ENCODE measurements at places on chromosomes 6 and 20. TPM values are rescaled to one million over a fixed set of nuclear protein-coding genes. Genes with fewer than 3 reads are reported as not detected.

Gene PSORS1C2
- total RNA-seq: 0.49 TPM

Gene RAE1
- total RNA-seq: 28.3 TPM

Gene NOX3
- total RNA-seq: not detected

- DNase-seq: peak; percentile 39
- H3K27ac ChIP-seq: no peak overlapping the region
- peaks cover 3% of the 10 kb centered on the region for H3K4me1 ChIP-seq
- H3K27me3 ChIP-seq: peaks cover 4% of the 10 kb centered on the region
- no peak overlapping the region for H3K4me3 ChIP-seq
Observed at GRCh38 chr20:32894026-32894483, 35.3 kb downstream of the EFCAB8 start.

DNA sequence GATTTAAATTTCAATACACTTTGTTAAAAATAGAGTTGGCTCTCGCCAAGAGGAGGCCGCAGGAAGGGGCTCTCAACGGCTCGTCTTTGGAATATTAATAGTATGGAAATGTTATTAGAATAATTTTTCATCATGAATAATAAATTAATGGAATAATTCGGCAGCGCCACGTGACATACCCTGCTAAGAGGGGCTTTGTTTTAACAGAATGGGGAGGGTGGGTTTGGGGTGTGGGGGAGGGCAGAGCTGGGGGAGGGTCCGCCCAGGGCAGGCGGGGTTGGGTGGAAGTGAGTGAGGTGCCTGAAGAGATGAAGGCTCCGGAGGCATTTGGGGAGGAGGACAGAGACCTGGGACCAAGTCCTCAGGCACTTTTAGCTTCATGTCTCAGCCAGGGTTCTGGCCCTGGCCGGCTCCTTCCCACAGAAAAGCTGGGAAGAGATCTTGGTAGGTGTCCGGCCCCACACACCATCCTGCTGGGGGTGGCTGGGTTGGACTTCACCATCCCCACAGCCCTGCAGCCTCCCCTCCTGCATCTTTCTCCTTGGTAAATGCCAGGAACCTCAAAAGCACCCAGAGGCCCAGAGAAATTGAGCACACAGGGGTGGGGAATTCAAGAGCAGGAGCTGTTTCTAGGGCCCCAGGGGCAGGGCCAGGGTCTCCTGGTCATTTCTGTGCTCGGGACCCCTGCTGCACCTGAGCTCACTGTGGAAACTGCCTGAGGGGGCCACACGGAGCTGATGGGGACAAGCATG, 93.6 kb upstream of the BHLHE23 start:
- H3K27ac ChIP-seq: no peak overlapping the region
- H3K27me3 ChIP-seq: peaks cover 7% of the 10 kb centered on the region
- DNase-seq: peak; percentile 13

- H3K36me3 ChIP-seq: no peaks in the 10 kb centered on the region
- peaks cover 4% of the 10 kb centered on the region for H3K27me3 ChIP-seq
- H3K27ac ChIP-seq: no peak overlapping the region
- no peak overlapping the region for H3K4me3 ChIP-seq
- no peaks in the 10 kb centered on the region for H3K4me1 ChIP-seq
Observed at GRCh38 chr6:32945108-32945760, 4.4 kb upstream of the HLA-DMB start.

DNA sequence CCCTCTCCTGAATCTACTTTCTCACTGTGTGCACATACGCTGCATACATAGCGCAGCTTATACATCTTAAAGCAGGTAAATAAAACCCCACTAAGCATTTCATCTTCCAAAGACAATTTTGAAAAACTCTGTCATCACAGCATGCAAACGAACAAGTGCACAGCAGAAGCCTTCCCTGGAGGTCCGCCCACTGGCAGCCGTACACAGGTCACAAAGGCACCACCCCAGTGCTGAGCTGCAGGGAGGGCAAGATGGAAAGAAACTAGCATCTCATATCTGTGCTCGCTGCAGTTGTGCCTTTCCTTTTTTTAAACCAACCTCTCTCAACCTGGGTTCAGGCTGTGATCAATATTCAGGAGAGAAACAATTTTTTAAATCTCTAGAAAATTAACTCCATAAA, 73.3 kb downstream of the HUS1B start:
- peak overlapping the region; percentile 17 for H3K4me3 ChIP-seq
- H3K4me1 ChIP-seq: peaks cover 11% of the 10 kb centered on the region
- no peaks in the 10 kb centered on the region for H3K27me3 ChIP-seq
- H3K27ac ChIP-seq: peak overlapping the region; percentile 21
- DNase-seq: peak; percentile 57

DNA sequence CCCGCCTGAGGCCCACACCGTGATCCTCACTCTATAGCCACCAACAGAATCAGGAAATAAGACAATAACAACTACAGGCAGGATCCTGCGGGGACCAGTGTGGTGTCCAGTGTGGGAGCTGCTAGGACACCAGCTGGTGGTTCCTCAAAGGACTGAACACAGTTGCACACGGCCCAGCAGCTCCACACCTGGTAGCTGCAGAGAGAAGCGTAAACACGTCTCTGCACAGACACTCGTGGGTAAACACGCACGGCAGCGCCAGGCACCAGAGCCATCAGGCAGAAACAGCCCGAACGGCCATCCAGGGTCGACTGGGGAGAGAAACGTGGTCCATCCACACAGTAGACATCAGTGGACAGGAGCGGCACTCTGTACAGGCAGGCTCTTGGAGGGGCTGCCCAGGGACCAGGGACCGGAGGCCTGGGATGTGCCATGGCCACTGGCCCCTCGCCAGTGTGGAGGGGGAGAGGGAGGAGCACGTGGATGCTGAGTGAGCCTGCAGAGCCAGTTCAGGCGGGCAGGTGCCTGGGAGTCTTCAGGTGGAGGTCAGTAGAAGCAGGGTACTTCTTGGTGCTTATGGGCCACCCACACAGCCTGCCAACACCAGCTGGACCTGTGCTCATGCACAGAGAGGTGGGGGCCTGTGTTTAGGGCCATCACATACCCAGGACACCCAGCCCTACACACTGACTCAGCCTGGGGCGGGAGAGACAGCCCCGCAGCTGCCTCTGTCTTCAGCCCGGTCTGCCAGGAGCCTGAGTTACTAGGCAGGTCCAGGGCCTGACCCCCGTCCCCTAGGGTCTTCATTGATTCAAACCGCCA, 7.4 kb upstream of the LAMA5 start:
- no peak for DNase-seq
- peak overlapping the region; percentile 60 for H3K27ac ChIP-seq
- peaks cover 4% of the 10 kb centered on the region for H3K36me3 ChIP-seq
- no peak overlapping the region for H3K4me3 ChIP-seq
- peaks cover 19% of the 10 kb centered on the region for H3K4me1 ChIP-seq

DNA sequence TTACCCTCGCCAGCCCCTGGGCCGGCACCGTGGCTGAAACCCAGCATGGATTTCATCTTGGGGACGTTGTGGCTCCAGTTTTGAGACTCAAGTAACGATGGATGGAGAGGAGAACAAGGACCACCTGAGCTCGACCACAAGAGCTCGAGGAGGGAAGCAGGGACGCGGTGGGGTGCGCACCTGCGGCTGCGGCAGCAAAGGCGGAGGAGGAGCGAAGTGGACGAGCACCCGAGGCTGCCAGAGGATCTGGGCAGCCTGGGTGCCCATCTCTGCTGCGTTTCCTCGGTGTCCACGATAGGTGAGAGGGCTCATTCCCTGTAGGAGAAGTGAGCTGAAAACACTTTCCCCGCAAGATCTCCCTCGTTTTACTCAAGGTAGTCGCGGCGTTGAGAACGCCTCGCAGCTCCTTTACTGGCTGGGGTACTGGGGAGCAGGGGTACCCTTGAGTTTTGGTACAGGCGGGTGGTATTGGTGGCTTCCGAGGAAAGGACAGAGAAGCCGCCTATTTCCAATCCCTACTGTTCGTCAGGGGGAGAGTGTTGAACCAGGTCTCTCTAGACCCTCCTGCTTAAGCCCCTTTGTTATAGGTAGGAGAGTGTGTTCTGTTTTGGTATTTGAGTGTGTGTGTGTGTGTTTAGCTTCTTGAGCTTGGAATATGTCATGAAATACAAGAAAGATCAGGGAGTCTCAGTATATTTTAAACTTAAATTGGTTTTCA, 137.7 kb downstream of the TRIM27 start:
- H3K4me1 ChIP-seq: peaks cover 4% of the 10 kb centered on the region
- DNase-seq: no peak
- no peak overlapping the region for H3K4me3 ChIP-seq

DNA sequence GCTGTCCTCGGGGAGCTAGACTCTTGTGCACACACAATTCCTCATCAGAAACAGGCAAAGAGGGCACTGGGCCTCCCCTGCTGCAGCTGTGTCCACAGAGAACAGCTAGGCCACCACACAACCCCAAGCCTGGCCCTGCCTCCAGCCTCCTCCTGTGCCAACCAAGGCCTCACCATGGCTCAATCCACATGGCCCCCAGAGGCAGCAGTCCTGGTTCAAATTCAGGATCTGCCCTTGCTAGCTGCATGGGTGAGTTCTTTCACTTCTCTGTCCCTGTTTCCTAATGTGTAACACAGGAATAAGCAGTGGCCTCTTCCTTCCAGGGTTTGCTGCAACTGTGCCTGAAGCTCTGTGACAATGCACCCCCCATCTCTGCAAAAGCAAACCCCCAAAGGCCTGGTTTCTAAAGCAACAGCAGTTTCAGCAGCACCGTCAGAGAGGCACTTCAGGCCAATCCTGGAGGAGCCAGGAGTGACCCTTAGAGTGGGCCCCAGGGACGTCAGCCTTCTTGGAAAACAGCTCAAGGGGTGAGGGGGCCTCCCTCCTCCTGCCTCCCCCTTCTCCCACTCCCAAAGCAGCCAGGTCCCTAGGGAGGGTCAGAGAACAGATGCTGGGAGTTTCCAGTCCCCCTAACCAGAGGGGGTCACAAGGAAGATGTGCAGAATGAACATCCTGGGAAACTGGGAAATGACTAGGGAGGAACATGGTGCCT, 2.2 kb downstream of the ADISSP start:
- no peak for DNase-seq
- no peak overlapping the region for H3K27ac ChIP-seq
- peaks cover 28% of the 10 kb centered on the region for H3K4me1 ChIP-seq
- H3K27me3 ChIP-seq: peaks cover 3% of the 10 kb centered on the region

DNA sequence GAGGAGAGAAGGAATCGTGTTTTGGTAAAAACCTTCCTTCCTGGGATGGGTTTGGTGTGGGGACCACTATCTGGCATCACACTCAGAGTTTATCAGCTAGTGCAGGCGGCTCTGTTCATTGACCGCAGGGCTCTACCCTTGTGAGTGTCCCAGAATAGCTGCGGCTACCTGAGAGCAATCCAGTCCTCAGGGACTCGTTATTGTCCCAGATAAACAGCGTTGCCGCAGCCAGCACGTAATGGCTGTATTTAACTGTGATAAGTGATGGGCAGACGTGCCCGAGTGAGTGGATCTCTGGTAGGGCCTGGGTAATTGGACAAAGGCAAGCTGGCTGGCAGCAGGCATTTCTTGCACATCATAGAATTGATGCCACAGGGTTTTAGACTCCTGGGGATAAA, 163.3 kb downstream of the SOBP start:
- peaks cover 10% of the 10 kb centered on the region for H3K36me3 ChIP-seq
- peak overlapping the region; percentile 39 for H3K27ac ChIP-seq
- peak; percentile 52 for DNase-seq
- no peaks in the 10 kb centered on the region for H3K27me3 ChIP-seq
- no peak overlapping the region for H3K4me3 ChIP-seq

GRCh38 chr6:90131125-90131524, 165.5 kb downstream of the BACH2 start:
- no peak for DNase-seq
- H3K27me3 ChIP-seq: no peaks in the 10 kb centered on the region
- H3K4me3 ChIP-seq: no peak overlapping the region
- H3K4me1 ChIP-seq: peaks cover 13% of the 10 kb centered on the region
- H3K27ac ChIP-seq: no peak overlapping the region
- no peaks in the 10 kb centered on the region for H3K36me3 ChIP-seq

DNA sequence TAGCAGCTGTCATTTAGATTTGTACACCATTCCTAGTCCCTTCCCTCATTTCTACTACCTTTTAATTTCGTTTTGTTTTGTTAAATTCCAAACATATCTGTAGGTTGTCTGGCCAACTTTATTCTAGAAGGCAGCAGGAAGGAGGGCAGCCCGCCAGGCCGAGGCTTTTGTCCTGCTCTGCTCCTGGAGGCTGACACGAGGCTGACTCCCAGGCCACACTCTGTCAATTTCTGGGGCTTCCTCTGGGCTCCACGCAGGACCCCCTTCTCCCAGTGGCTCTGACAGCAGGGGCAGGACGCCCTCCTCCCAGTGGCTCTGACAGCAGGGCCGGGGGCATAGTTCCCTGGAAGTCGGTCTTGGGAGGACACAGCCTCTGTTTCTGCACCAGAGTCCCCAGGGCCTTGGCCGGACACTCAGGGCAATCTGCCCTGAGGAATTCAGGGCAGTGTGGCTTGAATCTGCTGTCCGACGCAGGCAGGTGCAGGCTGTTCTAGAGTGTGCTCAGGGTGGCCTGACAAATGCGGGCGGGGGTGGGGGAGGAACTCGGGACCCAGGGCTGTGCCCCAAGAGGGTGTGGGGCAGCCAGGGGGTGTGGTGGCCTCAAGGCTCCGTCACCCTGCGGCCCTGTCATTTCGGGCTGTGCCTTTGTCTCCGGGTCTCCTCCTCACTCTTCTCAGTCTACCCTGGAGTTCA, 11.8 kb downstream of the SMOC2 start:
- H3K27me3 ChIP-seq: no peaks in the 10 kb centered on the region
- H3K36me3 ChIP-seq: no peaks in the 10 kb centered on the region
- H3K4me1 ChIP-seq: peaks cover 35% of the 10 kb centered on the region
- H3K4me3 ChIP-seq: no peak overlapping the region
- no peak overlapping the region for H3K27ac ChIP-seq

DNA sequence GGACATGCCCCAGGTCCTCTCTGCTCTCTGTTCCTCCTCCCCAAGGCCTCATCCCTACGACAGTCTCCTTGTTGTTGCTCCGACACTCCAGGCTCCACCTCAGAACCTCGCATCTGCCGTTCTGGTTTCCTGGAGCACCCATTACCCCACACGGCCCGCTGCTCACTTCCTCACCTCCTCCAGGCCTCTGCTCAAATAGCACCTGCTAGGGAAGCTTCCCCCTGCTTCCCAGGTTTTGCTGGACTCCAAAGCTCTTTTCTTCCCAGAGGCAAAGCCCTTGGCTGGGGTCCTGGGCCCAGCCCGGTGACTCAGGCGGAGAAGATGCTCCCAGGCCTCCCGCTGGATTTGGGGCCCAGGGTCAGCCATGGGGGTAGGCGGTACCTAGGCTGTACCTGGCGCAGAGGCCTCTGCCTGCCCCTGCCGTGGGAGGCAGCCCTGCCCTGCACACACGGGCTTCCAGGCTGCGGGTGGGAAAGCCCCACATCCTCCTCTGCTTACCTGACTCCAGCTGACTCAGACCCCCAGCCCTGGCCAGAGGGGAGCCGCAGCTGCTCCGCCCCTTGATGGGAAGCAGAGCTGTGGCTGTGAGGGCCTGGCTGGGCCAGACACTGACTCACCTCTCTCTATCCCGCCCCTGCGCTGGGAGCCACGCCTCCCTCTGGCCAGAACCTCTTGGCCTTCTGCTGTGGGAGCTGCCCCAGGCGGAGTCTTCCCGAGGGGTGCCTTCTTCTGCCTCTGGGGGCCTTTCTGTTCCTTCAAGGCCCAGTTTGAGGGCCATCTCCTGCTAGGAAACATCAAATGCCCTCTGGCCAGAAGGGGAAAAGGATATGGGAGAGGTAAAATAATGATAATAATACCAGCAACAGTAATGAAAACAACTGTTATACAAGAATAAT, 130.5 kb downstream of the CEBPB start:
- H3K27ac ChIP-seq: no peak overlapping the region
- peaks cover 2% of the 10 kb centered on the region for H3K27me3 ChIP-seq
- no peaks in the 10 kb centered on the region for H3K36me3 ChIP-seq

GRCh38 chr6:134315189-134315588, 2.7 kb downstream of the SGK1 start:
- H3K4me1 ChIP-seq: peaks cover 9% of the 10 kb centered on the region
- DNase-seq: no peak
- H3K27me3 ChIP-seq: no peaks in the 10 kb centered on the region
- H3K27ac ChIP-seq: no peak overlapping the region

All from glutamatergic neuron (in vitro differentiated cells).